Pulmonary artery endothelial cell (primary cell): ENCODE measurements at places on chromosomes 4 and X.

GRCh38 chr4:56880572-56880971, 27.1 kb upstream of the REST start:
- DNase-seq: no peak

- DNase-seq: no peak
These were observed 1475.5 kb upstream of the AGA start for GRCh38 chr4:178917756-178918155.

DNA sequence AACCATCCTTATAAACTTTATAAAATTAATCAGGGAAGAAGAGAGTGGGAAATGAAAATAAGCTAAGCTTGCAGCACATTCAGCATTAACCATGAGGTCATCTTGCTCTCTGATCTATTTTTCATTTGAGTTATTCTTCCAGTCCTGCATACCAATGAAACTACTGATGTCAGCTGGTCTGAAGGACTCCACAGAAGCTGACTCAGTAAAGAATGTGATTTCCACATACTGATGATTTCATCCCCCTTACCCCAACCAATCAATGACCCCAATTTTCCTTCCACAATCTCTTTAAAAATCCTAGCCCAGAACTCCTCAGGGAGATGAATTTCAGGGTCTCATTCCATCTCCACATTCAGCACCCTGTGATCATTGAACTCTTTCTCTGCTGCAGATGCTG, 18.8 kb upstream of the DSPP start:
- DNase-seq: no peak

- DNase-seq: no peak
These were observed 34.0 kb upstream of the PACRGL start for GRCh38 chr4:20666012-20666860.

DNA sequence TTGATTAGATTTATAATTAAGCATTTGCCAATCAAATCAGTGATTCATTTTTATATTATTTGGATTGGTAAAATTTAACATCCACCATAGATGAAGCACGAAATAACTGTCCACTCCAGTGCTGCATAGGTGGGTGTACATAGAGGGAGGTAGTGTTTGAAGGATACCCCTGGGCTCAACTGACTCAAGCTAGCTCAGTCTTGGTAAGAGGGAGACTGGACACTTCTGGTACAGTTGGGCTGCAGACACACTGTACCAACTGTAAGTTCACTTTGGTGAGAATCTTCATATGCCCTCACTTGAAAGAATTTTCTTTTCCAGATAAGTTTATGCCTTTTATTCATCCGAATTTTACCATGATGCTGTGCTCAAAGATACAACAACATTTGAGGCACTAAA, 48.6 kb upstream of the UGT2B15 start:
- DNase-seq: no peak

GRCh38 chr4:113781439-113782040, 20.0 kb upstream of the CAMK2D start:
- DNase-seq: no peak

DNA sequence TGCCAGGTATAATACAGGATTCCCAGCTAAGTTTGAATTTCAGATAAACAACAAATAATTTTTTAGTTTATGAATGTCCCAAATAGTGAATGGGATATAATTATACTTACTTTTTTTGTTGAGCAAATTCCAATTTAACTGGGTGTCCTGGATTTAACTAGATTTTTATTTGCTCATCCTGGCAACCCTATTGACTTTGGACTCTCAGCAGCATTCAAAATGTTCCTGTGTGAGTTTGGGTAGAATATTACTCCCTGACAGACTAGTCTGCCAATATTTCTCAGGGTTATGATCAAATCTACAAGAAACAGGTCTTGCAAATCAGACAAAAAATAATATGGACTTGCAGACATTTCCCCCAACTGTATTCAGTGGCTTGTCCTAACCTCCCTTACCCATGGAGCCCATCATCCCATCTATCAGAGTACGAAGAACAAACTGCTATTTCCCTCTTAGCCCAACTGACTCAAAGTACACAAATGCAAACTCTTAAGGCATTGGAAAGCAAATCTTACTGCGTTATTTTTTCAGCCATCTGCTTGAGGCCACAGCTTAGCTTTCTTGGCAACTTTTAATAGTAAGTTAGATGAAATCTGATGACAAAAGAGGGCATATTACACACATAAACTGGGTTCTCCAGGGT, 20.7 kb downstream of the SETD7 start:
- no peak for DNase-seq

DNA sequence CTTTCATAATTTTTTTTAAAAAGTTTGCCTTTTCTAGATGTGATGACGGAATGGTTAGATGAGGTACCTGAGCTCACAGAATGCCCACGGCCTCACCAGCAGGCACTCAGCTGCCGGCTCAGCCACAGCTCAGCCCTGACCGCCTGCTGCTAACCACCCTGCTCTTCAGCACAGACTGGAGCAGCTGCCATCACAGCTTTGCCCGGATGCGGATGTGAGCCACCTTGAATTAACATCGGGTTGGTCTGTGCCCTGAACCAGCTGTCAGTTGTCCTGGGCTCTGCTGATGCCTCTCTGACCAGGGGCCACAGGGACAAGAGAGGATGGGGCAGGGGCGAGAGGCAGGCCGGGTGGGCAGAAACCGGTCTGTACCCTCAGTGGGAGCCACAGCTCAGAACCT, 93.3 kb downstream of the HMX1 start:
- DNase-seq: no peak

GRCh38 chr4:155005395-155006090, 202.9 kb upstream of the NPY2R start:
- no peak for DNase-seq

DNA sequence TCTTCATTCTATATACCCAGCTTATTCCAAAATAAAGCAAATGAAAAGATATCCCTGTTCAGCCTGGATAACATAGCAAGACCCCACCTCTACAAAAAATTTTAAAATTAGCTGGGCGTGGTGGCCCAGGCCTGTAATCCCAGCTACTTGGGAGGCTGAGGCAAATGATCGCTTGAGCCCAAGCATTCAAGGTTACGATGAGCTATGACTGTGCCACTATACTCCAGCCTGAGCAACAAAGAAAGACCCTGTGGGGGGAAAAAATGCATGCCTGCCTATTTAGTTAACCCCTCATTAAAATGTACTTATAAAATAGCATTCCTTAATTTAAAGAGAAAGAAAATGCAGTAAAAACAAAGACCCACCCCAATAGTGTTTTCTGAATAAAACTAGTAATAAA, 9.3 kb downstream of the PRSS12 start:
- no peak for DNase-seq

GRCh38 chr4:3339577-3339976, 46.8 kb downstream of the RGS12 start:
- DNase-seq: no peak

- no peak for DNase-seq
These were observed 96.5 kb downstream of the ASB9 start for GRCh38 chrX:15173411-15173810.

- DNase-seq: no peak
These were observed 12.2 kb downstream of the MTNR1A start for GRCh38 chr4:186543206-186543605.

DNA sequence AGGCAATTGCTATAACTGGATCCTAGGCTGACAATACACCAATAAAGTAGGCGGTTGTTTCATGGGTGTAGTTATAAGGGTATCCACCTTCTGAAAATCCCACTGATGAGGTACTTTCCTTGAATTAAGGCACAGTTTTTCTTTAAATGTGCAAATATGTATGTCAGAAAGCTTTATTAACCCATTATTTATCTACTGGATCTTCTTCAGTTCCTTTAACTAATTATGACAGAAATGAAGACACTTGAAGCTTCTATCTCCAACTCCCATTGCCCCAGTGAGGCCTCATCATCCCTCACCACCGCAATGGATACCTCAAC, 159.6 kb upstream of the KLF3 start:
- DNase-seq: no peak

GRCh38 chr4:101197350-101197749, 150.0 kb downstream of the PPP3CA start:
- no peak for DNase-seq

DNA sequence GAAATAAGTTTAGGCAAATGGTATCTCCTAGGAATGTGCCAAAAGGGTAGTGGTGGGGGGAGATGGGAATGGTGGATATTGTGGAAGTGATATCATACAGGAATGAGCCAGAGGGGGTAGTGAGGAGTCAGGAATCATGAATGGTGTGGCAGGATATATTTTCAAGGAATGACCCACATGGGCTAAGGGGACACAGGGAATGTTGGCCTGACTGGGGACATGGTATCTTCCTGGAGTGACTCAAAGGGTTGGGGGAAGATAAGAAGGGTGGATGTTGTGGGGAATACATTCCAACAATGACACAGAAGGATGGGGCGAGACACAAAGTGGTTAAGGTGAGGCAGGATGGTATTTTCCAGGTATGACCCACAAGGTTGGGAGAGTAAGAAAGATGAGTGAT, 60.6 kb downstream of the MAOA start:
- no peak for DNase-seq

DNA sequence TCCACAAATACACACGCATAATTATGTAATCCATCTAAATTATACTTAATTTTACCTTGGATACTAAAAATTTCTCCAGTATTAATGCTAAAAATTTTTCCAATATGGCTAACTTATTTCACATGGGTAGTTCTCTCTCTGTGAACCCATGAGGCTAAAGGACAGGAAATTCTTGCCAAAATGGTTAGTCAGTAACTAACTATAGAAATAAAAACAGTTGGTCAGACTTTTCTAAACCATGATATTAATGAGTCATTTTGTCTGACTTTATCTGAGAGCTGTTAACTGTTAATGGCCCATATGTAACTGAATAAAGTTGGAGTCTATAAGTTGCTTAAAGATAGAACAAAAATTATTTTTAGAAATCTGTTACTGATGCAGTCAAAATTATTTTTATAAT, 549.4 kb downstream of the TLL1 start:
- no peak for DNase-seq

DNA sequence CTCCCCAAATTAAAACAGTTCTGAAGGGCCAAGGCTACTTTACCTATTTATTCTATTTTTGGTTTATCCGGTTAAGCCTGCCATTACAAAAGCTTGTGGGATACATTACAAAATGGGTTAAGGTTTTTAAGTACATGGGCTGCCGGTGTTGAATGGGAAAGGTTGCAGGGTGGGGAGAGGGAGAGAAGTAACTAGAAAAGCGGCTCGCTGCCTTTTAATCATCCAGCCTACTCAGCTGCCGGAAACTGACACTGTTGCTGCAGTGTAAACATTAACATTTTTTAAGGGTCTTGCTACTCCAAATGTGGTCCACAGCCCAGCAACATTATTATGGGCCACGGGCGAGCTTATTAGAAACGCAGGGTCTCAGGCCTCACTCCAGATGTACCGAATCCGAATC, 1.5 kb upstream of the IL1RAPL1 start:
- no peak for DNase-seq

DNA sequence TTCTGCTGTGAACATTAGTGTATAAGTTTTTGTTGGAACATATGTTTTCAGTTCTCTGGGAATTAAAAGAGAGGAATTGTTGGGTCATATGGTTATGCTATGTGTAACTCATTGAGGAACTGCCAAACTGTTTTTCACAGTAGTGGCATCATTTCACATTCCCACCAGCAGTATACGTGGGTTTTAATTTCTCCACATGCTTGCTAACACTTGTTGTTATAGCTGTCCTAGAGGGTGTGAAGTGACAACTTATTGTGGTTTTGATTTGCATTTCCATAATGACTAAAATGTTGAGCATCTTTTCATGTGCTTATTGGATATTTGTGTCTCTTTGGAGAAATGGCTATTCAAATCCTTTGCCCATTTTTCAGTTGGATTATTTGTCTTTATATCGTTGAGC, 13.7 kb downstream of the APELA start:
- DNase-seq: no peak
